EL (cell line): ENCODE measurements at places on chromosomes 1 and 21.

GRCh38 chr1:77370161-77370560, 88.3 kb downstream of the AK5 start:
- DNase-seq = no peak

DNA sequence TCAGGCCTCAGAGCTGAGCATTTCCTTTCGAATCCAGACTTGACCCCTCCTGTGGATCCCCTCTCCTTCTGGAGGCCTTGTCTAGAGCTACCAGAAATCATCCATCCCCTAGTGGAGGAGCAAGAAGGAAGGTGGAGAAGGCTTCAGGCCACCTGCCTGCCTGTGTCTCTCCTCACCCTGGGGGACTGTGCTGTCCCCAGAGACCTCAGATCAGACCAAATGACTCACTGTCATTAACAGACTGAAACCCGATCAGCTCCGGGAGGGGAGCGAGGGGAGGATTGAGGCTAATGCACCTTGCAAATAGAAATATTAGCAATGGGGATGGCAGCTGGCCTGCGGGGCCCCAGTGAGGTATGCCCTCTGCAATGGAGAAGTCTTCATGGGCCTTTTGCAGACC, 2.1 kb downstream of the MYBPH start:
- DNase-seq = no peak

- DNase-seq = no peak
These were observed 144.6 kb upstream of the COL6A1 start for GRCh38 chr21:45836694-45837670.

GRCh38 chr1:60833173-60833572, 249.2 kb upstream of the NFIA start:
- no peak for DNase-seq

DNA sequence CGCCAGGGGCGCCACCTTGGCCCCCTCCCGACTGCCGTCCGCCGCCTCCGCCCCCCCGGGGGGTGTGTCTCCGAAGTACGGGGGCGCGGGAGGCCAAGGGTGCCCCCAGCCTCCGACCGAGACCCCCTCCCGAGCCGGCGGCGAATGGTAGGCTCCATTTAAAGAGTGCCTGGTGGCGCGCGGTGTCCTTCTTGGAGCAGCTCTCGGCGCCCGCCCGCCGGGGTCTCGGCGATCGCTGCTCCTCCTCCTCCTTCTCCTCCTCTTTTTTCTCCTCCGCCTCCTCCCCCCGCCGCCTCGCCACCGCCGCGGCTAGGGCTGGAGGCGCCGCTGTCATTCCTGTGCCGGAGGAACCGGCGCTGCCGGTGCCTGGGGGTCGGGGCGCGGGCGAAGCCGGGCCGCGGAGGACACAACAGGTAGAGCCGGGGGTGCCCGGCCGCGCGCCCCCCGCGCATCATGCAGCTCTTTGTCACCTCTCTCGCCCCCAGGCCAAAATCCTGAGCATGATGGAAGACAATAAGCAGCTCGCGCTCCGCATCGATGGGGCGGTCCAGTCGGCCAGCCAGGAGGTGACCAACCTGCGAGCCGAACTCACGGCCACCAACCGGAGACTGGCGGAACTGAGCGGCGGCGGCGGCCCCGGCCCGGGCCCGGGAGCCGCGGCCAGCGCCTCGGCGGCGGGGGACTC, at the start of gene KAZN:
Gene KAZN (plus strand): TSS at position 188 of the 685 bp plus-strand sequence.
- DNase-seq = no peak

DNA sequence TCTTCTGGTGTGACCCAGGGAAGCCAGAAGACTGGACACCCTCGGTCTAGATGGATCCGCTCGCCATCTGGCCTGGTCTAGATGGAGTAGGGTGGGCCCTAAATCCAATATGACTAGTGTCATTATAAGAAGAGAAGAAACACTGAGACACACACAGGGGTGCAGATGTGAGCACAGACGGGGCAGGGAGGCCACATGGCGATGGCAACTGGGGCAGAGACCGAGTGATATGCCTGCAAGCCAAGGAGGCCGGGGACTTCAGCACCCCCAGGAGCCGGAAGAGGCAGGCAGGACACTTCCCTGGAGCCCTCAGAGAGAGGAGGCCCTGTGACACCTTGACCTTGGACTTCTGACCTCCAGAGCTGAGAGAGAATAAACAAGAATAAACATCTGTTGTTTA, 5.6 kb upstream of the TFF3 start:
- no peak for DNase-seq

DNA sequence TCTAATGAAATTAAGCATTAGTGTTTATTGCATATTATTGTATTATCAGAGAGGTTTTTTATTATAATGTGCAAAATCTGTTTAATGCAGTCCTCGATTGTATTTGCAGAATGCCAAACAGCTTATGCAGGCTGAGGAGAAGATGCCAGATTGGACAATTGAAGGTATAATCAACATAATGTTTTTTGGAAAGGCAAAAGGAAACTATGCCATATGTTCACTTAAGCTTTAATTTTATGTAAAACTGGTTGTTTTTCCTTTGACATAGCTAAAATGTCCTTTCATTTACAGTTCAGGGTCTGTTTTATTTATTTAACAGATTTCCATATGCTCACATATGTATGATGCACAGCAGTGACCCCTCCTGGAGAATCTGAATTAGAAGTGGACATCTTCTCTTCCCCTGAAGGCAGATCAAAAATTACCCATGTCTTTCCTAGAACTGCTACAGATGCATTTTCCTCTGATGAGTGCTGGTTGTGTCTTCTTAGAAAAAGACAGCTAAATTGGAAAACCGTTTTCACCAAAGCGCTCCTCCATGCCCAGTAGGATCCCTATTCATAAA, 143.5 kb upstream of the USH2A start:
- DNase-seq = peak; percentile 18

DNA sequence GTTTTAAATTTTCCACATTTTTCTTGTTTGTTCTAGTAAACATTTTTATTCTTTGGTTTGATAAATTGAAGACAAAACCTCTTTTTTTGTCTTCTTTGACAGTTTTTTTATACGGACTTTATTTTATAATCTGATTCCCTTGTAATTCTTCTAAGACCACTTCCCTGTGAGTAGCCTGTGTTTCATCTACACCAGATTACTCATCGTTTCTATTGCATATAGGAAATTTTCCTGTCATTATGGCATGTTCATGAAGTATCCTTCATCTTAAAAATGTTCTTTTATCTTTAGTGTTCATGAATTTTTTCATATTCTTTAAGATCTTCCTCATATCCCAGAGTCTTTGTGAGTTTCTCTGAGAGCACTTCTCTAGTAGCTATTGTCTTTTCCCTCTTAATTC, 109.8 kb downstream of the USP25 start:
- no peak for DNase-seq

- DNase-seq = peak; percentile 23
These were observed 10.7 kb upstream of the IFNAR1 start for GRCh38 chr21:33314111-33314510.

GRCh38 chr1:58577654-58578030, 590 bp upstream of the TACSTD2 start:
- DNase-seq = no peak

GRCh38 chr1:198641501-198641900, 2.7 kb downstream of the PTPRC start:
- peak; percentile 23 for DNase-seq

DNA sequence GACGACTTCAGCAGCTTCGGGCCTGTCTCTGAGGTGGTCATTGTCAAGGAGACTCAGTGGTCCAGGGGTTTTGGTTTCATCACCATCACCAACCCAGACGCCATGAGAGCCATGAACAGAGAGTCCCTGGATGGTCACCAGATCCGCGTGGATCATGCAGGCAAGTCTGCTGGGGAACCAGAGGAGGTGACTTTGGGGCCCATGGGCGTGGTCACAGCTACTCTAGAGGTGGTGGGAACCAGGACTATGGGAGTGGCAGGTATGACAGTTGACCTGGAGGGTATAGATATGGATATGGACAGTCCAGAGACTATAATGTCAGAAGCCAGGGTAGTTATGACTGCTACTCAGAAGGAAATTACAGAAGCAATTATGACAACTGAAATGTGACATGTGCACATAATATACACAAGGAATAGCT, 19.3 kb upstream of the METTL13 start:
- no peak for DNase-seq

GRCh38 chr1:40162753-40163441, 1.7 kb downstream of the RLF start:
- peak; percentile 41 for DNase-seq

DNA sequence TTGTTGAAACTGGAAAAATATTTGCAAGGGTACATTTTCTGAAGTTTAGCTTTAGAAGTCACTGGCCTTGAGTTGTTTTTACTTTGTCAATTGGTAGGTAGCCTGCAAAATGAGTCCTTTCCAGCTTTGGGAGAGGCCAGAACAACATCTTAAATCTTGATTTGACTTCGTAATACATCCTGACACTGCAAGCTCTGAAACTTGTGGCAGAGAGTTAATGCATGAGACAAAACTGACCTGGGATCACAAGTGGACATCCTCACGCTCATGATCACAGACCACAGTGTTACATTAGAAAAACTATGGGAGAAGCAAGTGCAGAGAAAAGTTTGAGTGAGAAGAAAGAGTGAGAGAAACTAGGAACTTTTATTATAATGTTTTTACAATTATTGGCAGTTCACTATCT, 550.9 kb downstream of the USP25 start:
- DNase-seq = no peak

GRCh38 chr1:94418664-94419655, 771 bp downstream of the ABCD3 start:
- DNase-seq = peak; percentile 68

GRCh38 chr1:161172776-161173376, 4.4 kb downstream of the B4GALT3 start:
- DNase-seq = peak; percentile 95

- no peak for DNase-seq
These were observed 36.0 kb downstream of the ABCG1 start for GRCh38 chr21:42254651-42255601.

- DNase-seq = no peak
These were observed 10.2 kb downstream of the KMO start for GRCh38 chr1:241542199-241542907.

DNA sequence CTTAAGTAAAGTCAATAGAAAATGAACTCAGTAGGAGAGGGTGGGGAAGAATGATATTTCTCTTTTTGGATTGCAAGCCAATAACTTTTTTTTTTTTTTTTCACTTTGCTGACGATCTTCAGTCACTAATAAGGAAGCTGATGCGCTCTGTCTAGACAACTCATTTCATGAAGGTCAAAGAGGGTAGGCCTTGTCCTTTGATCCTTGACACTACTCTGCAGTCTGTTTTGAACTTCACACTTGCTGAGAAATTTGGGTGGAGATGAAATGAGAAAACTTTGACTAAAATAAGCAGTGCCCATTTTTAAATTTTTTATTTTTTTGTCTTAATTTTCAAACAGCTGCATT, 20.9 kb upstream of the PLXNA2 start:
- DNase-seq = no peak

DNA sequence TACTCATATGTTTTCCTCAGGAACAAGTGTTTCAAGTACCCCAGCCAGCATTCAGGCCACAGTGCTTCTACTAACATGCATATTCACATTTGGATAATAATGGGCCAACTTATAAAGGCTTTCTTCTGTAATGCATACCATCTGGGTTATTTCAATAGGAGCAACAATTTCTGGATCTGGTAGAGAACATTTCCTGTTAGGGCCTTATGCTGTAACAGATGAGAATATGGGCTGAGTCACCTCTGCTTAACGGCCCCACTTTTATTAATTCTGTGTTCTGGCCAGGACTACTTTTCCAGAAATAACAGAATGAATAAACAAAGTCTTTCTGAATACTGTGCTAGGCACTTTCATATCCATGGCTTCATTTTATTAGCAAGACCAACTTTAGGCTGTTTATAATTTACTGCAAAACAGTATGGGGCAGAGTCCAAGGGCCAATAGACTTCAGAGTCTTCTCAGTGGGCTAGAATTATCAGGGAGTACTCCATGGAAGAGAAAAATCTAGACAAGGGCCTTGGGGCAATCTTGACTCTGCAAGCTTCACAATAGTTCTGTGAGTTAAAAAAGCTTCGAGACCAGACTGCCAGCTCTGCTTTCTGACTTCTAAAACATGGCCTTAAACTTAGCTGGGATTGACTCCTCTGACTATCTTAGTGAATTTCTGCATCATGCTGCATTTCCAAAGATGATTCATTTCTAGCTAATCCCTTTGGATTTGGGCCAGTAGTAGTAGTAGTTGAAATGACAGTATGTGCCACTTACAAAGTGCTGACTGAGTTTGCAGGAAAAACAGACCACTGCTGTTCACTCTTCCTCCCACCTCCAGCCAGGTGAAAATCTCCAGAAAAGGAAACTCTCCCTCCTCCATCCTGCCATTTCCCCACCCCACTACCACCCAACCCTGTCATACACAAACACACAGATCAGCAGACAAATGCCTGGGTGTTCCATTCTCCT, 8.2 kb upstream of the SSX2IP start:
- peak; percentile 87 for DNase-seq

- peak; percentile 22 for DNase-seq
These were observed 22.7 kb downstream of the NCF2 start for GRCh38 chr1:183567584-183567983.

DNA sequence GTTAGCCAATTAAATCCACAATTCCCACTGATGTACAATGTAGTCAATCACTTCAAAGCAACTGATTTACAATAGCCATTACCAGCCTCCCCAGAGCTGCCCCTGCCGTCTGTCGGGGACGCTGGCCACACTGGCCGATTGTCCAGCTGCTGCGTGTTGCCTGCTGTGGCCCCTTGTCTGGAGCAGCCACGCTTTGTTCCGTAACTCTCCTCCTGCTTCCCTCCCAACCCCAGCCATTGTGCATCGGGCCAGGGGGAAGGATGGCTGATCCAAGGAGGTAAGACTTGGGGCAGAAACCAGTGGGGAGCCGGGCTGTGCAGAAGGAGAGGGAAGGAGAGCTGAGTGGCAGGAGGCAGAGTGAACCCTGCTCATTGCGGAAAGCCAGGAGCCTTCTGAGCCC, 83.6 kb upstream of the LYST start:
- no peak for DNase-seq

DNA sequence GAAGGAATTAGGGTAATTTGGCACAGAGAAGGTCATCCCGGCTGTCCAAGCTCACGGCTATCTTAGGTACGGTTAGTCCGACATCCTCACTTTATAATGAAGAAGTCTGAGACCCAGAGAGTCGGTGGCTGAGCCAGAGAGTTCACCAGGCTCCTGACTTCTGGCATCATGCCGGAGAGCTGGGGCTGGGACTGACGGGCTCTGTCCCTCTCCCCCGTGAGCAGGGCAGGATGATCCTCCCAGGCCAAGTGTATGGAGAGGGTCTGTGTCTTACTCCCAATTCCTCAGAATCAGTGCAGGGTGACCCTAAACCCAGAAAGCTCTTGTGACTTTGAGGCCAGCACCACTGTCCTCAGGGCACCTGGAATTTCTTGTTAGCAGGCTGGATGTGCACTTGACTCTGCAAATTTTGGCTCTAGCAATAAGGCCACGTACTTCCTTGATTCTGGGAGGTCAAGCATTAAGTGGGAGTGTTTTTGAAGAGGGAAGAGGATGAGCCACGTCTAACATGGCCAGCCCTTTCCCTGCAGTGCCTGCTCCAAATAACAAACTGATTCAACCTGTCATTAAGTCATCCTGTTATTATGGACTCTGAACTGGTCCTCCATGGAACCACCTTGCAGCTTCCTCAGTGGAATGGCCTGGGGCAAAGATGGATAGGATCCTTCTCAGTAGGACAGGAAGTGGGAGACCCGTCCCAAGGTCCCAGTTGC, 20.8 kb upstream of the BTG2 start:
- no peak for DNase-seq

GRCh38 chr1:204994086-204994862, 48.7 kb upstream of the CNTN2 start:
- peak; percentile 38 for DNase-seq

GRCh38 chr1:231395998-231396390, 26.1 kb downstream of the EGLN1 start:
- no peak for DNase-seq
